ENCODE measurements at places on chromosomes 4 and X.

DNA sequence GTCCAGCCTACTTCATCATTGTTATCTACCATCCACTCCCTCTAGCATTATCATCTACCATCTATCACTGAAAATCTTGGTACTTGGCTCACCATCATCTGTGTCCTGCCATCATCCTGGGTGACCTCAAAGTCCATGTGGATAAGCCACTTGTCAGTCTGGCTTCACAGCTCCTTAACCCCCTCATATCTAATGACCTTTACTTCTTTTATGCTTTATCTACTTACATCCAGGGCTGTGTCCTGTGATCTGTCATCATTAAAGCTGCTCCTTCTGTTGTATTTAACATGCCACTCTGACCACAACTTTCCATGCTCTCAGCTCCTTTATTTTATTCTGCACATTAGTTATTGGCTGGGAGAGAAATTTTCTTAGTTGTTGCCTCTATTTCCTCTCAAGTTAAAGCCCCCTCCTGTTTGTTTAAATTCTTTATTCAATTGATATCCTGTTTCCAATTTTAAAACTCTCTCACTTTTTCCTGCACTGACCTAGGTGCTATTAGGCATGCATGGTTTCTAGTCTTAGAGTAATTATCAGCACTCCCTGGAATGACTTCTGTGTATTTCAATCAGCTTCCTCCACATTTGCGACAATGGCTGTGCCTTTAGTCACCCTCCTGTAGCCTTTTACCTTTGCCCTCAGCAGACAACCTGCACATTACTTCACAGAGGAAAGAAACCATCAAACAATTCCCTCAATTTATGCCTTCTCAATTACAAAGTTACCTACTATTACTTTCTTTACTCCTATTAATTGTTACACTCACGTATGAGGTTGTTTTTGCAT is 8.1 kb upstream of the FABP2 start:
- DNase-seq: no peak

- DNase-seq: no peak
Measured at GRCh38 chr4:125464146-125464545, 149.4 kb downstream of the FAT4 start.

DNA sequence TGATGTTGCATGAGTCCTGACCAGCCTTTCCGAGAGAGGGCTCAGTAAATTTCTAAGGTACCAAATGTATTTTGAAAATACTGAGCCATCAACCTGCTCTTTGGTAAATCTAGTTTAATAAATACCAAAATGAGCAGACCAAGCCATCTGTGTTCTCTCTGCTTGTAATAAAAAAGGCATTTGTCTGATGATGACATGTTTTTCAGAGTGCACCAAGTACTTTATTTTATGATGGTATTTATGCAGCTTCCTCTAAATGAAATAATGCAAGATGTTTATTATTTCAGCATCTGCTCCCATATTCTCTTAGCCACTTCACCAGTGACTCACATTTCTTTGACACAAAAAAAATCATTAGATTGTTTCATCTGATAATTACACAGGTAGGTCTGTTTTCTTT is 700.5 kb downstream of the TRIML1 start:
- no peak for DNase-seq

- DNase-seq: peak; percentile 37
Measured at GRCh38 chr4:174521800-174522182, 497 bp downstream of the HPGD start.

DNA sequence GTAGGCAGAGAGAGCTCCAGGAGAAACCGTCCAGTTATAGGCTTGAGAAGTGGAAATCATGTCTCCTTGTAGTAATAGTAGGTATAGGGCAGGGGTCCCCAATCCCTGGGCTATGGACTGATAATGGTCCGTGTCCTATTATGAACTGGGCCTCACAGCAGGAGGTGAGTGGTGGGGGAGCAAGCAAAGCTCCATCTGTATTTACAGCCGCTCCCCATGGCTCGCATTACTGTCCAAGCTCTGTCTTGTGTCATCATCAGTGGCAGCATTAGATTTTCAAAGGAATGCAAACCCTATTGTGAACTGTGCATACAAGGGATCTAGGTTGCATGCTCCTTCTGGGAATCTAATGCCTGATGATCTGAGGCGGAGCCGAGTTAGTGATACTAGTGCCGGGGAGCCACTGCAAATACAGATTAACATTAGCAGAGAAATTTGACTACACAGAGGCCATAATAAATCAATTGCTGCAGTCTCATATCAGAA is 67.6 kb downstream of the MRPL1 start:
- no peak for DNase-seq

GRCh38 chrX:43643201-43643600 is 12.9 kb upstream of the MAOA start:
- no peak for DNase-seq

- DNase-seq: no peak
Measured at GRCh38 chr4:616911-617643, 8.3 kb upstream of the PDE6B start.

- DNase-seq: no peak
Measured at GRCh38 chrX:74902806-74903205, 22.4 kb downstream of the NEXMIF start.

- DNase-seq: peak; percentile 64
Measured at GRCh38 chr4:143482840-143483239, 30.7 kb upstream of the SMARCA5 start.

DNA sequence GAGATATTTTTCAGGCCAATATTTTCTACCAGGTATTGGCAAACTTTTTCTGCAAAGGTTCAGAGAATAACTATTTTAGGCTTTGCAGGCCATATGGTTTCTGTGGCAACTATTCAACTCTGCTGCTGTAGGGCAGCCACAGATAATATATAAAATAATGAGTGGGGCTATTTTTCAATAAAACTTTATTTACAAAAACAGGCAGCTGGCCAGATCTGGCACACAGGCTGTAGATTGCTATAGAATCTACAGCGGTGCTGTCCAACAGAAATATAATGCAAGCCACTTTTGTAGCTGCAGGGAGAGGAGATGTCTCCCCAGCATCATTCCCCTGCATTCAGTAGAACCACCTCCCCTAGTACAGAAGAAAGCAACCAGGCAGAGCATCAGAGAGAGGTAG is 97.6 kb upstream of the BCOR start:
- no peak for DNase-seq

GRCh38 chr4:137794764-137795254 is 262.5 kb upstream of the PCDH18 start:
- no peak for DNase-seq

DNA sequence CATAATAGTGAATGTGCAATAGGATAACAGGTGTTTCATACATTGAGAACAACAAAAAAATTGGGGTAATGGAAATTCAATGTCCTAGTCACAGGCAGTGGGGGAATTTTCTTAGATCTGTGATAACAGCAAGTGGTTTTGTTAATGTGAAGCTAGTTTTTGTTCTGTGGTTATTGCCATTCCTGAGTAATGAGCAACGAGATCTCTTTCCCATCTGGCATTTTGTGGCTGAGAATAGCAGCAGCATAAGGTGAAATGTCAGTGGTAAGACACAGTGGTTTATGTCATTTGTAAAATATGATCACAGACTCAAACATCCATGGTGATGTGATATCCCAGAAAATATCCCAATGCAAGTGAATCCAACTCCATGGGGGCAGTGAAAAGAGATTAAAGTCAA is 497.5 kb downstream of the KCNIP4 start:
- no peak for DNase-seq

- peak; percentile 77 for DNase-seq
Measured at GRCh38 chrX:53445977-53446376, 11.8 kb upstream of the HSD17B10 start.

DNA sequence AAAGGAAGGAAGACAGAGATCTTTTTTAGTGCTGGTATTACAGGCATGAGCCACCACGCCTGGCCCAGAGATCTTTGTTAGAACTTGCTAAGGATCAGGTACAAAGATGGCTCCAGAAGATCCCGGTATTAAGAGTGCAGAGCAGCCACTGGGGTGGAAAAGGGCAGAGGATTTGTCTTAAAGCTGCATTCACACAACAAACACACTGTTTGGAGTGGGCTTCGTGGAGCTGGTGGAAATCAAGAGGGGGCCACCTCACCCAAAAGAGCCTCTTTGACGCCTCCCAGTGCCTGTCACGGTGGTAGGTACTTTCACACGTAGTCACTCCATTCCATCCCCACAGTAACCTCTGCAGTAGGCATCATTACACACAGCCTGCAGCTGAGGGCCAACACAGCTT is 13.3 kb downstream of the HELT start:
- DNase-seq: no peak

- no peak for DNase-seq
Measured at GRCh38 chrX:9148615-9149399, 114.9 kb upstream of the FAM9B start.

GRCh38 chr4:113637823-113638561 is 123.5 kb downstream of the CAMK2D start:
- DNase-seq: no peak

- DNase-seq: peak; percentile 70
Measured at GRCh38 chrX:100615005-100615404, 21.6 kb downstream of the TSPAN6 start.

DNA sequence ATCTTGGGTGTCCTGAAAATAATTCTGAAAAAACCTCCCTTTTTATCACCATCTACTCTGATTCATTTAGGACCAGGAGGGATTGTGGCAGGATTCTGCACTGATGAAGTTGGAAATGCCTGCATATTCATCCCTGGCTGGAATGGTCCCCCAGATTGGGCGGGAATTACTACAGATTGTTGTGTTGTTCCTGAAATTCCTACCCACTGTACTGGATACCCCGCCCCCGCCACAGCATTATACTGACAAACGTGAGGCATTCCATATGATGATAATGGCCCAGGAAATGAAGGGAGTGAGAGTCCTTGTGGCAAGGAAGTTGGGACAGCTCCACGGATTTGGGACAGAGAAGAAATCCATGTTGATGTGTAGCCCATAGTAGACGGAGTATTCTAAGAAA is 15.2 kb upstream of the FAM120C start:
- DNase-seq: no peak

DNA sequence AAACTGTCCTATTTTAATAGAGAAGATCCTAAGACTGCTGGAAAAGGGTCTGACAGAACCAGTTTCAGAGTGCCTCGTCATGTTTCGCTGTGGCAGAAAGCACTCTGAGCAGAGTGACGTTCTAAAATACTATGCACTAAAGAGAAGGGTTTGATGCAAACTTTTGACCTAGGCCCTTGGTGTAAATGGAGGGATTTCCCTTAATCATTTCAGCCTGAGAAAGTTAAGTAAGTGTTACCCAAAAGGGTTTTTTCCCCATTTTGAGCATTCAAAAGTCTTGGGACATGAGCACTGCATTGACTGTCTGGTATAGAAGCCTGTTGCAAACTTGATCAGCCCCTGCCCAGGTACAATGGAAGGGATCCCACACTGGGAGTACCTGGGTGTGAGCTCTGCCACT is 157.5 kb upstream of the ATOH1 start:
- DNase-seq: no peak

GRCh38 chr4:2126309-2127043 is 67.3 kb downstream of the NAT8L start:
- no peak for DNase-seq

DNA sequence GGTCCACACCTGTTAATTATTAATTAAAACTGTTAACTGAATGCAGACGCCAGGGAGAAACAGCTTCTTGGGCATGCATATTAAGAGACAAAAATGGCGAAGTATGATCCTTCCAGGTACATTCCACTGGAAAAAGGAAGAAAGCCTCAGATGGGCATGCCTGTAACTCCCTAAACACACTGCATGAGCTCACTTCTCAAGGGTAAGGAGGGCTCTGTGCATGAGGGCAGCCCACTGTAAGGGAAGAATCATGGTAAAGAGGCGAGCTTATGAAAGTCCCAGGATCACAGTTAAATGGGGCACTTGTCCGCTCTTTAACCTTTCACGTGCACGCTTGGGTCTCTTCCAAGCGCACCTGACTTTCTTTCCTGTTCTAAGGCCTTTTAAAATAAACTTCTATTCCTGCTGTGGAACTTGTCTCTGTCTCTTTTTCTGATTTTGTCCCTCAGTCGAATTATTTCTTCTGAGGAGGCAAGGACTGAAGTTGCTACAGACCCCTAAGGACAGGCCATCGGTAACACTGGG is 321.7 kb downstream of the PPP1R2C start:
- no peak for DNase-seq

DNA sequence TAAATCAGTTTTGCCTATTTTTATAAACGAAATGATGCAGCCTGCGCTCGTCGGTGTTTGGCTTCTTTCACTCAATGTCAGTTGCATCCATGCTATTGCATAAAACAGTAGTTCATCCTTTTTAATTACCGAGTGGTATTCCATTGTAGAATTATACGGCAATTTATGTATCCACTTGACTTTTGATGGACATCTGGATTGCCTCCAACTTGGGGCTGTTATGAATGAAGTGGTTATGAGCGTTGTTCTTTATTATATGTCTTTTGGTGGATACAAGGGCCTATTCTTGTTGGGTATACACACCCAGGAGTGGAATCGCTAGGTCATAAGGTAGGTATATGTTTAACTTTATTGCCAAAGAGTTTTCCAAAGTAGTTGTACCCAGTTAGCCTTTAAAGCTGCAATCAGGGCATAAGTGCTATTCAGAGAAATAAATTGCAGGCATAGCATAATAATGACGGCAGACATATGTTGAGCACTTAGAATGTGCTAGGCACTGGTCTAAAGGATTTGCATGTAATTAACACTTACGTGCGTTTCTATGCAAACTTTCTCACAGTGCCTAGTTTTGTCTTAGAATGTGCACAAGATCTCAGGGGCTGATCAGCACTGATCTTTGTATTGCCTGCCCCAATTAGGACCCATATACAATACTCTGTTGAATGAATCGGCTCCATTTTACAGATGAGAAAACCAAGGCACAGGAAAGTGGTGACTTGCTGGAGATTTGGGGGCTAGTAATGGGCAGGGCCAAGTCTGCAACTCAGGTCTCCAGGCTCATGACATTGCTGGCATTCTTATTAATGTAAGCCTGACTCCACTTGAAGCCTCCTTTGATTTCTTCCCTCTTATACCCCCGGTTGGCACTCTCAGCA is 407.0 kb downstream of the BCOR start:
- DNase-seq: no peak

GRCh38 chr4:146342600-146343192 is 128.4 kb downstream of the REELD1 start:
- no peak for DNase-seq

- no peak for DNase-seq
Measured at GRCh38 chrX:39929379-39930025, 168.3 kb downstream of the BCOR start.

GRCh38 chr4:164483711-164484110 is 270.2 kb upstream of the SMIM31 start:
- DNase-seq: no peak

GRCh38 chr4:114907568-114907967 is 205.9 kb downstream of the NDST4 start:
- DNase-seq: no peak

GRCh38 chr4:7867701-7868435 is 71.8 kb downstream of the AFAP1 start:
- peak; percentile 25 for DNase-seq

- DNase-seq: no peak
Measured at GRCh38 chr4:70844180-70844579, 4.5 kb upstream of the GRSF1 start.

GRCh38 chr4:110008540-110008939 is 95.9 kb downstream of the EGF start:
- no peak for DNase-seq

GRCh38 chrX:136733613-136734012 is 47.1 kb downstream of the ARHGEF6 start:
- DNase-seq: no peak

- no peak for DNase-seq
Measured at GRCh38 chr4:89109841-89110540, 1.3 kb upstream of the TIGD2 start.

All from HAP-1 (cell line).